ENCODE measurements at places on chromosomes 11 and 22.

DNA sequence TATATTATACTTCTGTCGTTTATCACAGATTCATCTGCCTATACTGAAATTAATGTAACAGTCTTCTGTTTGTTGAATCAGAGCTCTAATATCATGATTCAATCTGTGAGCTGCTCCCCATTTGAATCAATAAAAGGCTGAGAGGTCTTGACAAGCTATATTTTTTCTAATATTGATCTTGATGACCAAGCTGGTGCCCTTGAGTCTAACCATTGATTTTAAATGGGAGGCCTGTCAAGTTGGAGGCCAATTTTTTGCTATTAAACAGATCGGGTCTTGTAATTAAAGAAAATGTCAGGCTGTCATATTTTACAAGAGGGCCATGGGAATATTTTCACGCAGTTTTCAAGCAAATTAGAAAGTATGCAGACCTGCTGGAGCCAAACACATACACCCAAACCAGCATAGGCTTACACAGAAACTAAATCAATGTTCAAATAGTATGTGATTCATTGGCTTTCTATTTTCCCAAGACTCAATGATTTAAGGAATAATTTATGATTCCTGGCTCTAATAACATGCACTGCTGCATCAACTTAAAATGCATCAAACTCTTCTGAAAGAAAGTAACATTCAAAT lies 286.9 kb downstream of the CNTN5 start:
- no peak for DNase-seq

DNA sequence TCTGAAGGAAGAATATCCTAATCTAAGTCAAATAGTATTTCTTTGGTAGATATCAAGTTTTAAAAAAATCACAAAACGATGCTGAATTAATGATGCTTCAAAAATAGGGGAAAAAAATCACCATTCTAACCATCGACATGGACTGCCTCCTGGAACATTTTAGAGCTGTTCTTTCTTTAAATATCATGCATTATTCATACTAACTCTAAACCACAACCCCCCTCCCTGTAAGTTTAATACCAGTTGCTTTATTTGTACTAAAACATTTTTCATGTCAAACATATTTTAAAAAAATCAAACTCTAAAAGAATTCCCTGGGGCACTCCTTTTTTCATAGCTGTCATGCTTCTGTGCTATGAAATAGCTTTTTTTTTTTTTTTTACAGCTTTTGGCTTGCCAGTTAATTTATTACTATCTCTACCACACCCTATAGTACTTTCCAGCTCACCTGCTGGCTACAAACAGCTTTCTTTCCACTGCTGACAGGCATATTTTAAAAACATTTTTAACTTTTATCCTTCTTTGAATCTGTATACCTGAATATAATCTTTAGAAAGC lies 256.9 kb downstream of the SOX6 start:
- no peak for DNase-seq

DNA sequence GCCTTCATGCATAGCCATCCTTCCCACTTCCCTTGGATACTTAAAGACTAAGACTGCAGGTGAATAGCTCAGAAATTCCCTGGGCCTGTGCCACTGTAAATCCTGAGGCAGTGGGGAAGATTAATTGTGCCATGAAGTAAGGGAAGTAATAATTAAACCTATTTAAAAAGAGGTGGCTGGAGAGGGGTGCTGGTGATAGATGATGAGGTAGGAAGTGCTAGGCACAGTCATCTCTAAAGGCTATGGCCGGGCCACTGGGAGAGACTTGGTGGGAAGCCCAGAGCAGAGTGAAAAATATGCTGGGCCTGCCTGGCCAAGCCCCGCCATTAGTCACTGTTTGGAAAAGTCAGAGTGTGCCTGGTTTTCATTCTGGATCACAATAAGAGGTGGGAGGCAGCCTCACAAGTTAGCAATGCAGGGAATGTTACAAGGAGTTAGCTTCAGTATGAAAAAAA lies 197.2 kb upstream of the PITPNB start:
- DNase-seq, result no peak

DNA sequence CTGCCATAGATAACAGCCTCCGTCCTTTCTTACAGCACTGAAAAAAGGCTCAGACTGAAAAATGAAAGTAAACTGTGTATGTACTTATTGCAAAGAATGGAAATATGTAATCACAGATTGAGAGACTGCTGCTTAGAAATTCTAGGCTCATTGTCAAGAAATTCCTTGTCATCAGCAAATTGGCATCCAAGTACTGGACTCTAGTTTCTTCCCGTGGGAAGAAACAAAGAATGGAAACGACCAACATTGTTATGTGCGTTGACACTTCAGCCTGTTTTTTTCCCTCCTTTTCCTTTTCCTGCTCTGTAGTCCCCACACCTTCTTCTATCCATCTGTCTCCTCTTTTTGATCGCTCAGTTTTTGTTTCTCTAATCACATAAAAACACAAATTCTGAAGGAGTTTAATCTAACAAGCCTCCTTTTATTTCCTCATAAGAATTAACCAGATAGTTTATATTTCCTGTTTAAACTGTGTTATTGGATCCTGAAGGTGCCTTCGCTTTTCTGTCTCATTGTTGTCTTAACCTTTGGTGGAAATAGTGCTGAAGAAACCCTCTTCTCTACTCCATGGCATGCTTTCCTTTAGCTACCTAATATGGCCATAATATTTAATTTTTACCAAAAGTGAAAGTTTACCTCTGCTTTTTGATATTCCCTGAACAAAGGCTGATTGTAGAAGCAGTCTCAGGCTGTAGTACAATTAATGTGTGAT lies 20.0 kb upstream of the CASP12 start:
- no peak for DNase-seq

- no peak for DNase-seq
Observed at GRCh38 chr11:68543594-68543993, 83.0 kb downstream of the PPP6R3 start.

DNA sequence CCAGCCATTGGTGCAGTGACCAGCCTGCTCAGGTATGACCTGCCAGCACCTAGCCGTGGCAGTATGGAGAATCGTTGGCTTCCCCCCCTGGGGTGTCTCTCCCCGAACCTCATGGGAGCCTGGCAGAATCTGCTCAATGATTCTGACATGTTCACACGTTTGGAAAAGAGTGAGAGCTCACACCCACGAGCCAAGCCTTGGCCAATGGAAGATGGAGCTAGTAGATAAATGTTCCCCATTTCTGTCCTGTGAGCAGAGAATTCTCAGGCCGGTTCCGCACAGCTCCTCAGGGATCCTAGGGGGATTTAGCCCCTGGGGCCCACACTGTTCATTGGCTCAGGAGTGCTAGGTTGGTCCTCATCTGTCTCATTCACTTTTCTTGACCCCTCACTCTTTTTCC lies 128.4 kb downstream of the RCN1 start:
- no peak for DNase-seq

DNA sequence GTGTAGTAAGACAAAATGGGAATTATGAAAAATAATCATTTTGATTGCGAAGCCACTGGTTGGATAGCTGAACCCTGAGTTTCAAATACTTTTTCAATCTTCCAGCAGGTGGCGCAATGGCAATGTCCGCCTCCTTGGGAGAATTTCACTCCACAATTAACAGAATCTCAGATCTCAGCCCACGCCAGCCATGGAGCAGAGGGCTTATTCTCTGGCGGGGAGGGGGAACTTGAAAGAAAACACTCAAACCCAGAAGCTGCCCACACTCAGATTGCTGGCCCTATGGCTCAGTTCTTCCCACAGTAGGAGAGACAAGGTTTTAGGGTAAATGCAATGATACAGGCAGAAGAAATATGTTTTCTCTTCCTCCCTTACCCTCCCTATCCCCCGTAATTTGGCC lies 38.7 kb upstream of the RCN1 start:
- DNase-seq, result peak; percentile 64

GRCh38 chr11:71247551-71248250 lies 4.7 kb downstream of the SHANK2 start:
- DNase-seq, result no peak

DNA sequence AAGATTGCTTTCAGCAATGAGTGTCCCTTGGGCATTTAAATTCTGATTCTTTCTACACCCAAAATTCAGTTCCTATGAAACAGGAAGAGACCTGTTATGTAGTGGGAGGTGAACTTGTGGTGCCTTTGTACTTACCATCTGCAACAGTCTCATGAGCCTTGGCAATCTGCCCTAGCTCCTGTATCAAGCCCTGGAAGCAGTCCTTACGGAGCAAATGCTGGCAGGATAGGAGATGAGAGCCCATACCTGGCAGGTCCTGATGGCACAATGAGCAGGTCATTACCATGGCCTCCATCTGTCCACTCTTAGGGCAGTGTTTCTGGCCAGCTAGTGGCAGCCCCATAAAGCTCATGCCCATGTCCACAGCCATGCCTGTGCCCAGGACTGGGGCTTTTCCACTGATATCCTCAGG lies 10.8 kb downstream of the TRIM66 start:
- DNase-seq, result no peak

GRCh38 chr11:118051611-118052461 lies 25.0 kb upstream of the TMPRSS4 start:
- peak; percentile 31 for DNase-seq

All from Caco-2 (cell line).